Thoracic aorta (tissue), 2 donors: ENCODE measurements at places on chromosomes 4 and X. TPM values are rescaled to one million over a fixed set of nuclear protein-coding genes. Genes with fewer than 3 reads are reported as not detected.

GRCh38 chrX:81890521-81890920, 688.6 kb downstream of the SH3BGRL start:
- no peaks in the 10 kb centered on the region for H3K36me3 ChIP-seq
- no peak overlapping the region for H3K4me3 ChIP-seq
- H3K4me1 ChIP-seq: no peaks in the 10 kb centered on the region
- DNase-seq: no peak

DNA sequence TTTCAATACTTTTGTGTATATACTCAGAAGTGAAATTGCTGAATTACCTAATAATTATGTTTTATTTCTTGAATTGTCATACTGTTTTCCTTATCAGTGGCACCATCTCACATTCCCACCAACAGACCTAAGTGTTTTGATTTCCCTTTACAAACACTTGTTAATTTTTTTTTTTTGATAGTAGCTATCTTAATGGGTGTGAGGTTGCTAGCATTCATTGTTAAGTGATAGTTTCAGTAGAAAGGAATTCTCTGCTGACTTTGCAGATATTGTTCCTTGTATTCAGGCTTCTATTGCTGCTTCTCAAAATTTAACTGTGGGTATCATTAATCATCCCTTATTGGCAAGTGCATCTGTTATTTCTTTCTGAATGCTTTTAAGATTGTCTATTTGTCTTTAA, 927.5 kb upstream of the SLIT2 start:
- H3K36me3 ChIP-seq: no peaks in the 10 kb centered on the region
- H3K27me3 ChIP-seq: no peaks in the 10 kb centered on the region
- H3K4me3 ChIP-seq: no peak overlapping the region
- no peak for DNase-seq
- no peak overlapping the region for H3K27ac ChIP-seq

- H3K27me3 ChIP-seq: no peaks in the 10 kb centered on the region
- H3K4me3 ChIP-seq: no peak overlapping the region
- H3K27ac ChIP-seq: no peak overlapping the region
- peaks cover 6% of the 10 kb centered on the region for H3K4me1 ChIP-seq
- no peaks in the 10 kb centered on the region for H3K36me3 ChIP-seq
Observed at GRCh38 chr4:152678841-152679240, 956 bp downstream of the TMEM154 start.

- no peaks in the 10 kb centered on the region for H3K27me3 ChIP-seq
- H3K4me1 ChIP-seq: no peaks in the 10 kb centered on the region
- no peak overlapping the region for H3K27ac ChIP-seq
- DNase-seq: no peak
- H3K4me3 ChIP-seq: no peak overlapping the region
- no peaks in the 10 kb centered on the region for H3K36me3 ChIP-seq
Observed at GRCh38 chr4:79210636-79211049, 115.2 kb downstream of the NAA11 start.

- no peak for DNase-seq
- no peak overlapping the region for H3K27ac ChIP-seq
- no peak overlapping the region for H3K4me3 ChIP-seq
- H3K36me3 ChIP-seq: no peaks in the 10 kb centered on the region
- no peaks in the 10 kb centered on the region for H3K4me1 ChIP-seq
Observed at GRCh38 chrX:13620207-13620606, 32.7 kb upstream of the TCEANC start.

GRCh38 chrX:20829665-20830491, 544.3 kb upstream of the CNKSR2 start:
- H3K27ac ChIP-seq: no peak overlapping the region
- no peaks in the 10 kb centered on the region for H3K4me1 ChIP-seq
- no peak overlapping the region for H3K4me3 ChIP-seq
- H3K36me3 ChIP-seq: no peaks in the 10 kb centered on the region

FGF13 gene
- total RNA-seq: 18.3 TPM

ARHGEF6 gene
- 34.8 TPM for total RNA-seq

POU3F4 gene
- total RNA-seq: not detected

TNIP3 gene
- total RNA-seq: 1.1 TPM
